ENCODE measurements at places on chromosomes 1 and 21.
A peak's percentile ranks its signal among the peaks of the same experiment; 100 is the strongest.

- no peak for DNase-seq
Observed at GRCh38 chr1:157734321-157734720, 33.8 kb upstream of the FCRL3 start.

GRCh38 chr1:209534496-209535250 lies 48.8 kb upstream of the CAMK1G start:
- no peak for DNase-seq

DNA sequence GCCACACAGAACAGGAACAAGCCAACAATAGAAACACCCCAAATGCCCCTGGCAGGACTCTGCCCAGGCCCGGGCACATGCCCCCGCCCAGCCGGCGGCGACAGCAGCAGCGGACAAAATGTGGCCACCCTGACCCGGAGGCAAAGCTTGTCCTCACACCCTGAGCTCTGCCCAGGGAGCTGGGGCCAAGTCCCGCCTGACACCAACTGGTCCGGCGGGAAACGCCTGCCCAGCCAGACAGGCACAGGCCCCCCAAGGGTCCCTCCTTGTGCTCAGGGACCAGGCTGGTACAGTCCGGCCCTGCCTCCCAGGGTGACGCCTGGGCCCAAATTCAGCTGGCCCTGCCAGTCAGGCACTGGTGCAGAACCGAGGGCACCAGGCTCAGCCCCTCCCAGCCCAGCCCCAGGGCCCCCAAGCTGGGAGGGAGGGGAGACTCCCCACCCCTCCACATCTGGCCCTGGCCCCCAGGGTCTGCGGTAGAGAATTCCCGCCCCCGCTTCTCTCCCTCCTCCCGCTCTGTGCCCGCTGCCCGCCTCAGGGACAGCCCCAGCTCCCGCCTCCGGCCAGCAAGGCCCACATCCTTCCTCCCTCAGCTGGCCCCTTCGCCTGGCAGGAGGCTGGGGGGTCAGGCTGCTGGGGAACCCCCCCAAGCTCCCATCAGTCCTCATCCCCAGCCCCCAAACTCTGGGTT lies 2.0 kb downstream of the AHDC1 start:
- no peak for DNase-seq

- no peak for DNase-seq
Observed at GRCh38 chr1:3126756-3127678, 58.0 kb downstream of the PRDM16 start.

DNA sequence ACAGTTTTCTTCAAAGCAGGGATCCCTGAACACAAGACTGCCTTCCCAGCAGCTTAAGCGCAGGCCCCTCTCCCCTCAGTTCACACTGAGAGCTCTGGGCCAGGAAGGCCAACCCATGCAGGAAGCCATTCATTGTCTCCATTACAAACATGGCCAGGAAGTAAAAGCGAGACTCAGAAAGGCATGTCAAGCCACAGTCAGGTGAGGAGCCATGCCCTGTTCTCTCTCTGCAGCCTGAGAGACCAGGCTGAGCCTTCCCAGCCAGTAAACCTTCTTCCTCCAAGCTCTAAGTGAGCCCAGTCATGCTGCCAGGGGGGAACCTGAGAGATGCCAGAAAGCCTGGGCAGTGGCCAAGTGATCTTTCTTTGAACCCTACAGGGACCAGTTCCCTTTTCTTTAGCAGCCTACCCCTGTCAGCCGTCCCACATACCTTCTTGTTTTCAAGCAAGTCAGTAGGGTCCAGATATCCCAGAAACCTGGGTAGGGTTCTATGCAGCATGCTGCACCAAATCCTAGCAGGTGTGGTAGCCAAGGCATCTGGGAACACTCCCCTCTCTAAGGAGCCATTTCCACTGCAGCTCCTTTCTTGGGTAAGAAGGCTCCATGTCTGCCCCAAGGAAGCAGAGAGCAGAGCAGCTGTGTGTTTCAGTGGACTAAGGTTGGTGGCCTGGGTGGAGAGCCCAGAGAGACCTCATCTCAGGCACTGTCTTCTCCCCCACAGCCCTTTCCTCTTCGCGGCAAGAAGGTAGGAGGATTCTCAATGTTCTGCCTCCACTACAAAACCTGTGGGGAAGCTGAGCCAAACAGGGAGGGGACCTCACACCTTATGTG lies 977 bp downstream of the TRAF3IP3 start:
- DNase-seq: no peak

- peak; percentile 57 for DNase-seq
Observed at GRCh38 chr1:41662061-41662764, 177.7 kb upstream of the EDN2 start.

- no peak for DNase-seq
Observed at GRCh38 chr1:104932949-104933679, 1183.4 kb downstream of the AMY1C start.

DNA sequence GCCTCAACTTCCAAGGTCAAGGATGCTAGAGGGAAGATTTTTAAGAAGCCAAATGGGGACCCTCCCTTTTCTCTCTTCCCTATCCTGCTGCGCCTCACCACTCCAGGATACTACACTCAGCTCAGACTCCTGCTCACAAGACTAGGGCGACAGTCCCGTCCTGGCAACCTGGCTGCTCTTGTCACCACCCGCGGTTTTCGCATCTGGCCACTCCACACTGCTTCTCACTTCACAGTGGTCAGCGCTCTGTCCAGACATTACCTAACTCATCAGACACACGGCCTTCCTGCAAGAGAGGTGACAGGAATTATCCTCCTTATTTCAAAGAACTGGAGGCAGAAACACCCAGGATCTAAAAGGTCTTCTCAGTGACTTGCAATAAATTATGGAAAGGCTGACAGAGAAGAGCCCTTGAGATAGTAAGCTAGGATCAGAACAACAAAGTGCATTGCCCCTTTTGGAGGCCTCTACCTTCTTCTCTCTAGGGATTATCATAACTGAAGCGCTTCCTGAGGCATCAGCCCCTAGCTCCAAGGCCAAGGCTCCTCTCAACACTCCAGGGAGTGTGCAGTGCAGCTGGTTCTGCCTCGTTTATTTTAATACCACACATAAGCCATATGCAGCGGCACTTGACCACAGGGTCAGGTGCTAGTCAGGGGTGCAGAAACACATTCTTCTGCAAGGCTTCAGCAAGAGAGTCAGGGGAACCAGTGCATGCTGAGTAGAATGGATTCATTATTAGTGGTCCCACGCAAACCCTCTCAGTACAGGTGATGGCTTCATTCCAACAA lies 41.9 kb downstream of the ASTN1 start:
- DNase-seq: no peak
